ENCODE measurements at places on chromosomes 1 and 21. TPM values are rescaled to one million over a fixed set of nuclear protein-coding genes. Genes with fewer than 3 reads are reported as not detected.

GRCh38 chr21:43211072-43211759 is 42.4 kb downstream of the CRYAA start:
- DNase-seq: no peak

DNA sequence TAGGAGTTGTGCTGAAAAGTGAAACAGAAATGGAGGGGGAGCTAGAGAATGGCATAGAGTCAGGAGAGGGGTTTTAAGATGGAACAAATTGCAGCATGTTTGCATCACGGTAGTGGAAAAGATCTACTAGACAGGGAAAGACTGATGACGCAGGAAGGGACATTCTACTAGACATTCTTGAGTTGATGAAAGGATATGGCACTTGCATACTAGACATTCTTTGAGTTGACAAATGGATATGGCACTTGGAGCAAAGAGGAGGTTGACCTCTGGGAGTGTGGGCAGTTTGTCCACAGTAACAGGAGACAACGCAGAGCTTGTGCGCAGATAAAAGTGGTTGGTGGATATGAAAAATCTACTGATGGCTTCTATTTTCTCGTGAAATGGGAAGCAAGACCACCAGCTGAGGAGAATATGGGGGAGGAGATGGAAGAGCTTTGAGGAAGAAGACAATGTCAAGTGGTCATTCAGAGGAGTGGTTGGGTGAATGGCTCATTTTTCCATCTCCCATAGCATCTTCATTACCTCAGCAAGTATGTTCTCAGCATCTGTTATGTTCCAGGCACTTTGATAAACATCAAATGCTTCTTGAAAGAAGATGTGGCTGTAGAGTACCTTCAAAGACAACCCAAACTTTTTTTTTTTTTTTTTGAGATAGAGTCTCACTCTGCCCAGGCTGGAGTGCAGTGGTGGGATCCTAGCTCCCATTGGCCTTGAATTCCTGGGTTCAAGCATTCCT is 2.4 kb upstream of the CTPS1 start:
- no peak for DNase-seq

DNA sequence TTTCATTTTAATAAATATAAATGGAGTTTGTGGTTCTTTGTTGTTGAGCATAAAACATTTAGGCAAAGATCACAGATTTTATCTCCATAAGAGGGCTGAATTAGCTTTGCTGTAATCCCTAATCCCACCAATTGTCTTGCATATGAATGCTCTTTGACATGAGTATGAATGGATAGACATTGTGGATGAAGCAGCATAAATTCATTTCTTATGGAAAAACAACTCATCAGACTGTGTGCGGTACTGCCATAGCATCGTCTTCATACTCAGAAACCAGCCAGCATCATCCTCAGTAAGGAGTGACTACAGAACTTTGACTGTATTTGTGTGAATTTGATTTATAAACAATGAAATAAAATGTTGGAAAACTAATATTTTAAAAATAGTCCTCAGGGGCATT is 19.6 kb downstream of the SON start:
- no peak for DNase-seq

DNA sequence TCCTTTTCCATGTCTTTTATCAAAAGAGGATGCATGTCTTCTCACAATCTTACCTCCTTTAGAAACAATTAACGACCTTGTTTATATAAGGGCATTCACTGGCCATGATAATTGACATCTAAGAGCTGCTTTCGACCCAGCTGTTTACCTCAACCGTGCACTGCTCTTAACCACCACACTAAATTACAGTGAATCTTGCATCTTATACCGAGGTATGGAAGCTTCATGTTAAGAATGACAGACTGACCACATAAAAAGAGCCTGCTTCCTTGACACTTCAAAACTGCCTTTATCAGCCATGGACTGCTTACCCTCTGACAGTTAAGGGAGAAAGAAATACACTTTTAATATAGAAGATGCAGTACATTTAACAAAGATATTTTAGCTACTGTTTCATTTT is 301.7 kb upstream of the LYPLAL1 start:
- DNase-seq: no peak

- DNase-seq: no peak
Observed at GRCh38 chr1:198638441-198638840, 399 bp upstream of the PTPRC start.

DNA sequence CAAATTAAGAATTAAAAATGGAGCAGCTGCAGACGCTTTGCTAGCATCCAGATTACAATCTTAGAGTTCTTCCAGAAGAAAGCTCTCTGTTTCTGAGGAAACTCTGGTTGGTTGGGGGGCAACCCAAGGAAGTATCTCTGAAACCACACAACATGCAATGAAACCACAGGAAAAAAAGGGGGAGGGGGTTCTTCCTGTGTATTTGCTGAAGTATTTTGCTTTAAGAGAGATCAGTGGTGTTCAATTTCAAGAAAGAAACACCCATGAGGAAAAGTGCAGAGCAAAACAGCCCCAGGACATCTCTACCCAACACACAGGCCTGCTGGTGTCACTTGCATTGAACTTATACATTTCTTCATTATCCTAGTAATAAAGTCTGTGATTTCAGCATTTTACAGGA is 19.7 kb upstream of the TIAM1 start:
- no peak for DNase-seq

GRCh38 chr1:174965362-174966007 is 34.3 kb upstream of the CACYBP start:
- no peak for DNase-seq

DNA sequence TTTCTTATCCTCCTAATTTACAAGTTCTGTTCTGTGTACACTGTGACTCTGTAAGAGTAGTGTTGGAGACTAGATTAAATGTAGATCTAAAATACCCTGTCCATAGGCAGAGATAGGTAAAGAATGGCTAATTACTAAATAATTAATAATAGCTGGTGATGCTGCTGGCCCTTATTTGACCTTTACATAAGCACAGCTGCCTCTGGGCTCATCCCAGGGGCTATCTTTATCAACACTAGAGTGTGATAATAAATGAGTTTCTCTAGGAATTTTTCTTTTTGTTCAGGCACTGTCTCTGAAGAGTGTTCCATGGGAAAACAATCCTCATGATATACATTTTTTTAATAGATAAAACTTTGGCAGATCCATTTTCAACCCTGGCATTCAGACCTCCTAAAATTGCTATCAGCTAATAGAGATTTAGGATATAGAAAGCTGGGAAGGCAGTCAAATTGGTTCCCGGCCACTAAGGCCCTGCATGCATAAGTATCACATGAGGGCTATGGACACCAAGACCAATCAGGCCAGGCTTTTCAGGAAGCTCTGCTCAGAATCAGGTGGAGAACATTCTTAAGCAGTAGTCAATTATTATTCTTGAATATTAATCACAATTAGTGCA is 107.2 kb downstream of the ROR1 start:
- no peak for DNase-seq

DNA sequence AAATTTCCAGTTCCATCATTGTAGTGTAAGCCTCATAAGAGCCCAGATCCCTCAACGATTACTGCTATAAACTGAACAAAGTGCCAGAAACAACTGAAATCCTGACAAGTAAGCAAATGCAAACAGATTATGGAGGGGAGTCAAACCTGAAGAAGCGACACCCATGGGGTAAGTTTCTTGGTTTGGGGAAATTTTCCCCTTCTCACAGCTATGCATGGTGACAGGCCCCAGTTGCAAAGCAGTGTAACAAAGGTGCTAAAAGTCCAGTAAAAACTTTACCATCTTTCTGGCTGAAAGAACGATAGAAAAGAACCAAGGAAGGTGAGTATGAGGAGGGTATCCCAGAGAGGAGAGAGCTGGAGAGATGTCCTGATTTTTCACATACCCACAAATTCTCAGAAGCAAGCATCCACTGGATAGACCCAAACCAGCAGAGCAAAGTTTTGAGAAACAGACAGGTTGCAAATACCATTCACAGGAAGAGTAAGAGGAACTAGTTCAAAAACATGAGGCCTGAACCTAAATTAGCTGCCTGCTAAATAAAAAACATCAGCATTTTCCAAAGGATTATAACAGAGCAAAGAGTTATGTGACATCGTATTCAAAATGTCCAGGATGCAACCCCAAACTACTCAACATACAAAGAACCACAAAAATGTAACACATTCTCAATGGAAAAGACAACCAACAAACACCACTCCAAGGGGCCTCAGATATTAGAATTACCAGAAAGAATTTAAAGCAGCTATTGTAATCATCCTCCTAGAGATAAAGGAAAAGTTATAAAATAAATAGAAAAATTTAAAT is 14.5 kb downstream of the SCYL3 start:
- no peak for DNase-seq

DNA sequence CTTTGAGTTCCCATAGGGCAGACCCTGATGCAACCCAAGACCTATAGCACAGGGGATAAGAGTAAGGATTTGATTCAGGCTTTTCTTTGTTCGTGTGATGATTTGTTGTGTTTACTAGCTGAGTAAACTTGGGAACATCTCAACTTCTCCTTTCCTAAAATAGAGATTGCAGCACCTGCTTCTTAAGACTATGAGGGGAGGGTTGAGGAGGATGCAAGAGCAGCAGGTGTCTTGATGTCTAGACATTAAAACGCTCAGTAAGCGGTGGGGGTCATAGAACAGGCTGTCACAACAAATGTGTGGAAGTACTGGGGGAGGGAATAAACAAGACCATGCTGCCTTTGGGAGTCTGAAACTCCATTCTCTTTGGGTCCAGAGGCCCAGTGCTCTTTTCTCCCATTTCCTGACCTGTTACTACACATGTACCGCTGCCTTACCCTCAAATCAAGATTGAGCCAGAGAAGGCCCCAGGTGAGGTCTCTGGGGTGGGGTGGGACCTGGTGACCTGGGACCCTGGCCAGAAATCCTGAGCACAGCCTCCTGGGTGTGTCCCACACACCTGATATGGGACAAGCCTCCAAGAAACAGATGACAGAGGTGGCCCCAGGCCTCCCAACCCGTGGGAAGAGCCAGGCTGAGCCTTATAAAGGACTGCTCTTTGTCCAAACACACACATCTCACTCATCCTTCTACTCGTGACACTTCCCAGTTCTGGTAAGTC is at the start of gene S100A7A:
TSS of gene S100A7A (plus strand) at position 671 of the 721 bp plus-strand sequence. CDS start 1,563 bp downstream, outside the sequence.
- no peak for DNase-seq

- DNase-seq: no peak
Observed at GRCh38 chr1:245245021-245245667, 90.4 kb downstream of the KIF26B start.

- DNase-seq: peak; percentile 24
Observed at GRCh38 chr1:239155466-239156091, 230.8 kb upstream of the CHRM3 start.

HAO2 gene
- 90.3 TPM for polyA plus RNA-seq

TMEM240 gene
- polyA plus RNA-seq: 9.7 TPM

GBP5 gene
- 0.20 TPM for polyA plus RNA-seq

SPRR1A gene
- not detected for polyA plus RNA-seq

UBE2U gene
- not detected for polyA plus RNA-seq

ADAMTS1 gene
- 97.3 TPM for polyA plus RNA-seq

CCDC30 gene
- 15.8 TPM for polyA plus RNA-seq

KCNC4 gene
- 6.5 TPM for polyA plus RNA-seq

Data from left renal pelvis (tissue), 4 donors.